Stimulated activated CD4-positive, alpha-beta T cell treated with anti-CD3 and anti-CD28 coated beads, Interleukin-4, amount 100 ng/mL, for 1 hour (primary cell): ENCODE measurements at places on chromosomes 11 and 22.

DNA sequence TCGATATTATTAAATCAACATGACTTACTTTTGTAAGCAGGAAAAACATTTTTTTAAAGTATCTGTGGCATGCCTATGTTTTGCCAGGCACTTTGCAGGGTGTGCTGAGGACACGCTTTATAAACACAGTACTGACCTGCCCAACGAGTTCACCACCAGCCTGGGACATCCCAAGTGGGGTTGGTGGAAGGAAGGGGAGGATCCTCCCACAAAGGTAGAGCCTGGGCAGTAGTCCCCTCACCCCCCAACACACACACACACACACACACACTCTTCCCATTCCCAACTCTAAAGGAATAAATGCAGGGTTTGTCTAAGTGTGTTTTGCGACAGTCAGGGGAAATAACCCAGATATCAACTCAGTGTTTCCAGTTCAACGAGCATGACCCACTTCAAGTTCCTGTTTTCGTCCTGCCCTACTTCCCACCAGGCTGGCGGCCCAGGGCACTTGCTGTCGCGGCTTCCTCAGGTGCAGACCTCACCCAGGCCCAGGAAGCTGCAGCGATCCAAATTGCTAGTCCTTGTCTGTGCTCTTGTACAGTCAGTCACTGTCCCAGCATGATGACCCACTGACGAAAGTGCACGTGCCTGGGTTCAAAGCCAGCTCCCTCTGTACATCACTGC, 3.1 kb downstream of the CERK start:
- DNase-seq, result peak; percentile 49

DNA sequence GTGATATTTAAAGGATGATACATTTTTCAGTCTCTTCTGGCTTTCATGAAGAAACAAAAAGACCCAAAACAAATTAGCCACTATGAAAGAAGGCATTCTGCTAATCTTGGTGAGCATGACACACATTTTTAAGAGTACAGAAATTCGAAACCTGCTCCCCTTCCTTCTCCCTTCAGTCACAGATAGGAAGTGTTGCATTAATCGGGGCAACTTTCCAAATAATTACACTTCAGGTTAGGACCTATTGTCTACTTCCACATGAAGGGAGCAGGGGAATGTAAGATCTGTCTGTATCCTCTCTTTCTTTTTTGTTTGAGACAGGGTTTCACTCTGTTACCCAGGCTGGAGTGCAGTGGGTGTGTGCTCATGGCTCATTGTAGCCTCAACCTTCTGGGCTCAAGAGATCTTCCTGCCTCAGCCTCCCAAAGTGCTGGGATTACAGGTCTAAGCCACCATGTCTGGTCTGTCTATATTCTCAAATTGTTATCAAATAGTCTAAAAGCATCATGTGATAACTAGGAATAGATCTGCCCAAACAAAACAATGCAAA, 45.8 kb downstream of the NCAM1 start:
- no peak for DNase-seq

- no peak for DNase-seq
Measured at GRCh38 chr11:60771879-60772525, 13.1 kb upstream of the MS4A10 start.

DNA sequence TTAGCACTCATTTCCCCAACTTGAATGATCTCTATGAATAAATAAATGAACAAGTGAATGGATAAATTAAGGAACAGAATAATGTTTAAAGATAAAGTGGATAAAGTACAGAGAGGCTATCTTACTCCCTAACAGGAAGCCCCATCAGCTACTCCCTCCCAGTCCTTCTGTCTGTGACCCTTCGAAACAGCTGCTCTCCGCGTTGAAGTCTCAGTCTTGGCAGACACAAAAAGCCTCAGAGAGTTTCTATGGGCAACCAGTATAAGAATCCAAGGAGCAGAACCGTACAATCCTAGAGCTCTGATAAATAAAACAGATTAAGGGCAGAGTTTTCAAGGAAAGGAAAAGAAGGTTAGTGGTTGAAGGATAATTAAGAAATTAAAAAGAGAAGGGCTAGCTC, 35.0 kb downstream of the GUCY1A2 start:
- DNase-seq, result no peak
